Activated T-helper 17 cell treated with anti-CD3 and anti-CD28 coated beads, Interleukin-2, amount 50 U/mL, for 72 hours (primary cell): ENCODE measurements at places on chromosomes 3 and 15.

GRCh38 chr3:49707113-49707480 lies 12.4 kb downstream of the AMIGO3 start:
- H3K36me3 ChIP-seq, result peaks cover 23% of the 10 kb centered on the region
- no peak overlapping the region for H3K4me3 ChIP-seq
- no peak for ATAC-seq
- H3K27ac ChIP-seq, result peak overlapping the region; percentile 18

DNA sequence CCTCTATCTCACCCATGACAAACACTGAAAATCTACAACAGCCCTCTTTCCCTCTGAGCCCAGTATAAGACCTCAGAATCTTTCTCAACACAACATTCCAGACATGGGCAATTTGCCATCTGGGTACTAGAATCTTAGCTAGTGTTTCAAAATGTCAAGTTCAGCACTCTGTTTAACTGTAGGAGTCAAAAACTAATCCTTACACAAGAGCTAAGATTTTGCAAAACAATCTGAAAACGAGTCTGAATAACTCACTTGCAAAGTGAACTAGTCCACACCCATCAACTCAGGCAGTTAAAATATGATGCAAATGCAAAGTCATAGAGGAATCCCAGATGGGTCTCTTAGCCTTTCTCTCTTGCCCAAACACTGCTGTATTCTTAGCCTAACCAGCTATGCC lies 67.8 kb downstream of the GPR176 start:
- no peaks in the 10 kb centered on the region for H3K4me1 ChIP-seq
- no peaks in the 10 kb centered on the region for H3K36me3 ChIP-seq
- H3K4me3 ChIP-seq, result no peak overlapping the region
- H3K27ac ChIP-seq, result no peak overlapping the region

GRCh38 chr3:149003653-149004305 lies 12.4 kb downstream of the GYG1 start:
- peak overlapping the region; percentile 7 for H3K4me3 ChIP-seq
- ATAC-seq, result peak; percentile 89
- no peak overlapping the region for H3K27ac ChIP-seq
- peaks cover 38% of the 10 kb centered on the region for H3K36me3 ChIP-seq

- no peaks in the 10 kb centered on the region for H3K27me3 ChIP-seq
- H3K27ac ChIP-seq, result no peak overlapping the region
- no peaks in the 10 kb centered on the region for H3K4me1 ChIP-seq
- no peak overlapping the region for H3K4me3 ChIP-seq
These were observed 92.9 kb upstream of the FGF7 start for GRCh38 chr15:49330166-49330565.

- ATAC-seq, result peak; percentile 58
- no peak overlapping the region for H3K27ac ChIP-seq
- no peaks in the 10 kb centered on the region for H3K4me1 ChIP-seq
- H3K36me3 ChIP-seq, result no peaks in the 10 kb centered on the region
- H3K4me3 ChIP-seq, result no peak overlapping the region
- peaks cover 12% of the 10 kb centered on the region for H3K27me3 ChIP-seq
These were observed 65.8 kb upstream of the TRA2B start for GRCh38 chr3:186003610-186004009.
